Foreskin keratinocyte (primary cell): ENCODE measurements at places on chromosomes 1 and 21. TPM values are rescaled to one million over a fixed set of nuclear protein-coding genes. Genes with fewer than 3 reads are reported as not detected.

The VAMP3 gene
- 119 and 125 TPM in 2 replicates for total RNA-seq

The SERTAD4 gene
- total RNA-seq = 5.3 and 9.2 TPM in 2 replicates

The AGMAT gene
- 1.1 TPM in 2 replicates for total RNA-seq

The LAX1 gene
- total RNA-seq = 0.07 TPM in 2 replicates

The ZFP69B gene
- total RNA-seq = 3.2 and 4.2 TPM in 2 replicates
